ENCODE measurements at places on chromosomes 12 and 14.

GRCh38 chr14:63174760-63175191 is 29.5 kb upstream of the RHOJ start:
- peak; percentile 13 for DNase-seq

- DNase-seq: no peak
Observed at GRCh38 chr14:99413911-99414310, 66.7 kb downstream of the SETD3 start.

DNA sequence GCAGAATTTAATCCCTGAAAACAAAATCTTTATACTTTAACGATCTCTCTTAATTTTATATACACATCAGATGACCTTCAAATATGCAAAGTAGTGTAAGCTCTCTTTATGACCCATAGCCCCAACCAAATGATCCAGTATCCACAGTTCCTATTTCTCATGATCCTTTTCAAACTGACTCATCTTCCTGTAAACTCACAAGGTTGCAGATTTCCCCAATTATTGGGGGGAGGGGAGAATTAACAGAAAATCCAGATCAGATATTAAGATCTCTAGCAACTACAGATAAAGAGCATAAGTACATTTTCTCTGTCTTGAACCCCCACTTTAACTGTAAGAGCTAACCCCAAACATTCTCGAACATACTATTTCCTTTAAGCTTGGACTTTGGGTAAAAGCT is 12.5 kb downstream of the GNS start:
- DNase-seq: no peak

- no peak for DNase-seq
Observed at GRCh38 chr14:38279572-38279971, 23.7 kb upstream of the CLEC14A start.

- DNase-seq: peak; percentile 31
Observed at GRCh38 chr12:106918746-106919145, 37.0 kb upstream of the TMEM263 start.

DNA sequence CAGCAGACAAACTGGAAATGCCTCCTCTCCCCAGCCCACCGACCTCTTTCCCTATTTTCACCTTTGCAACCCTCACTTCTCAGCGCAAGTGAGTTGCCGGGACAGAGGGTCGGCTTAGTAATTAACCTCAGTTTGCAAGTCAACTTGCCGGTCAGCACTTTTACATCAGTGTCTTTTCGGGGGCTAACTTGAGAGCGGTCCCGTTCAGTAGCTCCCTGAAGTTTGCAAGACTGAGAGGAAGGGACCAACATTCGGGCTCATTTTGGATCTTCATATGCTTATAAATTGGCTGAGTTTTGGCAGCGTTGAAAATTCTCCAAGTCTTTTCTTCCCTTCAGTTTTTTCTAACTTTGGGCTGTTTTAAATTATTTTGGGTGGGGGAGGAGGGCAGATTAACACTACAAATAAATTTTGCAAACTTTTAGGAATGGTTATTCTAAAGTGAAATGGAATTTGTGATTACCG is 846 bp downstream of the BRMS1L start:
- no peak for DNase-seq

DNA sequence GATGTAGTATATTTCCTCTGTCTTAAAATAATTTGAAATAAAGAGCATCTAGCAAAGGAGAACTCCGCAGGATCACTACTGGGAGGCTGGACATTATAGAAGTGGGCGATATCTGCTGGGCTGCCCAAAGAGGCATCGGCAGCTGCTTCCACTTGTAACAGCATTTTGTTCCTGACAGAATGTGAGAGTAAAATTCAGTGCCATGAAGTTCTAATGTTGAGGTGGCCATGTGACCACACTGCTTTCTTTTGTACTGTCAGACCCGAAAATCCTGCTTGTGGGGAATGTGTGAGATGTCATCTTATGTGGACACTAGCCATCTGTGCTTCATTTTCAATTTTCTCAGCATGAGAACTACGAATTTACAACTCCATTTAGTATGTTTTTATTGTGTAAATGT is 151.9 kb downstream of the ACSS3 start:
- no peak for DNase-seq

- no peak for DNase-seq
Observed at GRCh38 chr14:59424341-59425071, 40.7 kb downstream of the GPR135 start.

DNA sequence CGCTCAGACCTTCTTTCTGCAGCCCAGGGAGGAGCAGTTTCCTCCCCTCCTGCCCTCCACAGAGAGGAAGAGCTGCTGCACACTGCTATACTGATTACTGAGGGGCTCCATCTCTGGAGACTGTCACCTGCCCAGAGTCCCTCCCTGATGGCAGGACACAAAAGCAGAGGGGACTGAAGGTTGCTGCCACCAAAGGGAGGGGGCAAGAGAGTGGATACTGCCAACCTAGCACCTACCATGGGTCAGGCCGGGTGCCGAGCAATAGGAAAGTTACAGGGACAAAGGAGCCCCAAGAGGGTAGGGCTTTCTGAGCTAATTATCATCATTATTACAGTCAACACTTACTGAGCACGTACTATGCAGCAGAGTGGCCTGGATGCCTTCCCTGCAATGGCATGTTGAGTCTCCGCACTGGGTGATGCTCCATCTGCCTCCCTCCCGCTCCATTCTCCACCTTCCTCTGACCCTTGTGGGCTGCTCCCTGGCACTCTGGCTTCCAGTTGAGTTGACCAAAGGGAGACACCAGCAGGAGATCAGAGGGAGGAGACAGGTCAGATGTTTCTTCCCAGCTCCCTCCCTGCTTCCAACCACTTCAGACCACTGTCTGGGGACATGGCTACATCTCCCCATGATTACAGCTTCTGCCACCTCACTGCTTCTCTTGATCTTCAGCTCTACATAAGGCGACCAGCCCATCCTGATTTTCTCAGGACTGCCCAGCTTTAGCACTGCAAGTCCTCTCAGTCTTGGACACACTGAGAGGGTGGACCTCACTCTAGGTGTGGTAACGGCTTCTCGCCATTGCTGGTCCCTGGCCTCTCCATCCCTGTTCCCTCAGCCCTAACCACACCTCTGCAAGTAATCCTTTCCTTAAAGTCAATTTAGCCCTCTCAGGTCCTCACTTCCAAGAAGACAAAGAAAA is 2.6 kb upstream of the KRT79 start:
- no peak for DNase-seq

GRCh38 chr12:67482751-67483661 is 165.5 kb upstream of the DYRK2 start:
- DNase-seq: peak; percentile 70

- no peak for DNase-seq
Observed at GRCh38 chr12:18470251-18470650, 208.9 kb downstream of the PIK3C2G start.

DNA sequence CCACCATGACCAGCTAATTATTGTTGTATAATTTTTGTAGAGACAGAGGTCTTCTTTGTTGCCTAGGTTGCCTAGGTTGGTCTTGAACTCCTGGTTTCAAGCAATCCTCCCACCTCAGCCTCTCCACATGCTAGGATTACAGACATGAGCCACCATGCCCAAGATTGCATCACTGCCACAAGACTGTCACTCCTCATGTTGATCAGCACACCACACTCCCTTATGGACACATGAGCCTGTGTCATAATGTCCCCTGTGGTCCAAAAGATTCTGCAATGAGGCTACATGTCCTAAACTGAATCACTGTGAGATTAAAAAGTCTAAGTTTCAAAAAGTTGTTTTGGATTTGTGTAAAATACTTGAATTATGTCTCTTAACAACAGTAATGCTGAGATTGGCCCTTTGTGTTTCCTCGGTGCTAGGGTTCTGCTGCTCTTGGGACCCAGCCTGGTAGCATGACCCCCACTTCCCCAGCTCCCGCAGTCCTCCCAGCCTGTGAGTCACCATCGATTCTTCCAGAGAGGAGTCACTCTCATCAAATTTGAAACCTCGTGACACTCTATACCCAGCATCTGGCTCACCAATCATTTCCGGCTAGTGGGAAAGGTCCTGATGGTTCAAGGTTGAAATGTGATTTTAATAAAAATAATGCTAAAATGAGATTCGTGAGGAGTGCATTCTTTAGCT is 890.9 kb downstream of the VRK1 start:
- no peak for DNase-seq

DNA sequence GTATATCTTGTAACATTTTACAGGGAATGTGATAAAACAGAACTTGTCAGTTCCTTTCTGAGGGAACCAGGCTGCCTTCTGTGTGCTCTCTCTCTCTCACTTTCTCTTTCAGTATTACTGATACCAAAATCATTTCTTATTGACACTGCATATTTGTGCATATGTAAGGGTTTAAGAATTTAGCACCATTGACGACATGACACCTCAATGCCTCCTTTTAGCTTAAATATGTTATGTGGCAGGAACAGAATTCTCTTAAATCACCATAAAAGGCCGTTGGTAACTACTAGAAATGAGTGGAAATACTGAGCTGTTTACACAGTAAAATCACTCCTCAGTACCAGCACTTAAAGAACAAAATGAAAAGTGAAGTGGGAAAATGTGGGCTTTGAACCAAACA is 457.7 kb upstream of the SYT1 start:
- DNase-seq: no peak

GRCh38 chr14:103311171-103311997 is 22.7 kb upstream of the EIF5 start:
- no peak for DNase-seq

- DNase-seq: no peak
Observed at GRCh38 chr12:16766736-16767135, 160.8 kb upstream of the LMO3 start.

DNA sequence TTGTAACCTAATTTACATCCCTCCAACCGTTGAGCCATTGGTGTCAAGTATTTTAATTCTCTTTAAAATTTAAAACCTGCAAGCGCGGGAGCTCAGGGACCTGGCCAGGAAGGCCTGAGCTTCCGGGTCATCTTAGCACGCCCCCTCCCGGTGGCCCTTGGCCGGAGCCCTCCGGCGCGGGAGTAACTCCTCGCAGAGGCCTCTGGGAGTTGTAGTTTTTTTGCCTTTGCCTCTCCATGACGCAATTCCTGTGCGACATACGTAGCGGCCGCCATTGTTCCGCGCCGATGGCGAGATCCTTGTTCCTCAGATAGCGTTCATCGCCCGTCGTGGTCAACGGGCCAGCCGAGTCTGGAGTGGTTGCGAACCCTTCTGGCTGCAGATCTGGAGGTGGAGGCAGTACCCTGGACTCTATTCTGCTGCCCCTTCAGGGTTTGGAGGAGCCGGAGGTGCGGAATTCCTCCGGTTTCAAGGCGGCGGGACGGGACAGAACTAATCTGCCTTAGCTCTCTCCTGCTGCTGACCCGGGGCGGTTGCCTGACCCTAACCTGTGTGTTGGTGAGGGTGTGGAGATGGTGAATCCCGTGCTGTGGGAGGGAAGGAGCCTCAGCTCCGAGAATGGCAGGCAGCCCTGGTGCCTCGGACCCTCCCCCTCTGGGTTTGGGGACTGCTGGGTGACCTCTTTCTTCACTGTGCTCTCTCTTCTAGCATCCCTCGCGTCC is at the start of gene ZNF268:
Gene ZNF268, plus strand, starts transcription at position 258 of the 722 bp plus-strand sequence. CDS start 503 bp downstream, outside the sequence.
- peak; percentile 96 for DNase-seq

DNA sequence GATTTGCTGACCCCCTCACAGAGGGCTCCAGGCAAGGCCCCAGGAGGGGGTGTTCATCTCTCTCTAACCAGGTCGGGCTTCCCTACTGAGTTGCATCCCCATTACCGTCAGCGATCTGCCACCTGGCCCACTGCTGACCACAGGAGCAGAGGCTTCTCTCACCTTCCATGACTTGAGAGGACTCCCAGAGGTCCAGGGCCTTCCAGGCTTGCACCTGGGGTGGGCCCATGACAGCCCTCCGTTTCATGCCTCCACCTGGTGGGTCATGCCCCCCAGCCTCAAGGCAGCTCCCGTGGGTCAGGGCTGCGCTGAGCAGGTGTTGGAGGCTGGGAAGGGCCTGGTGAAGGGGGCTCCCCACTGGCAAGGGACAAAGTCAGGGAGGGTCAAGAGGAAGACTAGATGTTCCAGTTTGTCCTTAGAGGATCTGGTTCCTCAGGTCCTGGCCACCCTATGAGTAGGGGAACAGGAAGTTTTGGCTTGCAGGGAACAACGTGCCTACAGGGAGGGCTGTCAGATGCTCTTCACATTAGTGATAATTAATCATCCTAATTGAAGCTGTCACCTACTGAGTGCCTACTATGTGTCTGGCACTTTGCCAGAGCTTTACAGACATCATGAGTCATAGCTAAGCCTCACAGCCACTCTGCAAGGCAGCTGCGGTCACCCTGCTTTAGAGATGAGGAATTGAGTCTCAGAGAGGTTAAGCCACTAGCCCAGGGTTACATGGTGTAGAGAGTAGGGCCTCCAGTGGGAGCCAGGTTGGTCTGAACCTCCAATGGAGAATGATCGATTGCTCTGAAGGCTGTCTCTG is 13.8 kb downstream of the NFKBIA start:
- DNase-seq: peak; percentile 21

- DNase-seq: no peak
Observed at GRCh38 chr12:71060426-71060825, 97.4 kb downstream of the TSPAN8 start.

- no peak for DNase-seq
Observed at GRCh38 chr12:67999244-67999643, 10.0 kb downstream of the IFNG-AS1 start.

GRCh38 chr12:90428881-90429280 is 526.1 kb downstream of the CCER1 start:
- DNase-seq: no peak

GRCh38 chr12:131799828-131800593 is 28.2 kb upstream of the MMP17 start:
- DNase-seq: no peak

DNA sequence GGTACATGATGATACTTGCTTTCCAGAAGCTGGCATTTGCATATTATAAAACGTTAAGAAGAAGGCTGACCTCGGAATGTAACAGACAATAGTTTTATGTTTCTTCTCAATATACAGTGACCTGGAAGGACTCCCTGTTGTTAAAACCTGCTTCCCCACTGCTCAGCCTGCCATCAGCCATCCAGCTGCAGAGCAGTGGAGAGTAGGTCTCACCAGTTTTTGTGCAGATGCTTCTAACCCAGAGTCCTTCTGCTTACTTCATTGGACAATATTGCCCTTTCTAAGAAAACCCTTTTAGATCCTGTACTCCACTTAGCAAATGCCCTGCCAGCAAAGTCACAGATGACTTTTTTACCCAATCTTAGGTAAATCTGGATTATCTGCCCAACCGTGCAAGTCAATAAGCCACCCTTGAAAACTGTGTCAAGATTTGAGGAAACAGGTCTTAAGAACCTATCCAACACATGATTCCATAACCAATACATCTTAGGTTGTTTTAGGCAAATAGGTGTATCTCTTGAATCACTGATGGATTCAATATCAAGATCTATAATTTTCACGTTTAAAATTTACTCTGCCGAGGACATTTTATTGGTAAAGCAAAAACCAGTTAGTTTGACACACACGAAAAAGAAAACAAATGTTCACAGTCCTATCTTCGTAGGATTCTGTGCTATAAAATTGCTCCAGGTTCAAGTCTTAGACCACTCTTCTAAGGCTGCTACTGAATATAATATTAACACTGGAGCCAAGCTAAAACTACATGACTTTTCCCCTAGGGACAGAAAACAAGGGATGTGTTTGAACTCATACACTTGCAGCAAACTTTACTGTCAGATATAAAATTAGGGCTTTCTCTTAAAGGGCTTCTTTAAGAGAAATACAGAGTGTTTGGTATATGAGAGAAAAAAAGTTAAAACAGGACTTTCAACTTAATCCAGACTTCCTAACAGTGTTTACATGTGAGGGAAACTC is 5.7 kb downstream of the PHLDA1 start:
- no peak for DNase-seq
